ENCODE measurements at places on chromosomes 4 and X. TPM values are rescaled to one million over a fixed set of nuclear protein-coding genes. Genes with fewer than 3 reads are reported as not detected.

The CDKL2 gene
- 0.18 TPM for total RNA-seq

DNA sequence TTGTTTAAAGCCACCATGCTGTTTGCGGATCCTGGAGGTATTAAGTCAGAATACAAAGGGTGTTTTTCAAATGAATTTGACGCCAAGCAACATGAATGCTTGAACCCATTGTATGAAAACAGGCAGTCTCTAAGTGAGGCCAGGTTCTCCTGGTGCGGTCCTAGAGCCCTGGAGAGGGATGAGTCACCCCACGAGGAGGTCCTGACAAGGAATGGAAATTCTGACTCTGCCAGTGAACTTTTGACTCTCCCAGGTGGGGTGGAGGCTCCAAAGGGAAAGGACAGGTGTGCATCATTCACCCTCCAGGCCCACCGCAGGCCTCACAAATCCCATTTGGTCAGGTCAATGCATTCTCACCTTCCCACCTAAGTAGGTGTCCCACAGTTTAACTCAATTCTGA is 1.5 kb downstream of the TRIM2 start:
- DNase-seq, result no peak

GRCh38 chrX:154458116-154458953 is at the start of gene PLXNA3:
Gene PLXNA3 (plus strand): TSS chrX:154458281. CDS start chrX:154460184, 1,903 bp downstream.
- DNase-seq, result no peak

GRCh38 chr4:140903522-140904475 is 147.6 kb upstream of the TBC1D9 start:
- no peak for DNase-seq

The DCAF4L1 gene
- 0.18 TPM for total RNA-seq

GRCh38 chr4:178599521-178599920 is 1157.3 kb upstream of the AGA start:
- DNase-seq, result no peak

- DNase-seq, result no peak
Measured at GRCh38 chrX:119605464-119606279, 552 bp downstream of the NKRF start.

The TKTL1 gene
- total RNA-seq, result not detected

GRCh38 chr4:17447056-17447455 is 64.8 kb downstream of the QDPR start:
- peak; percentile 44 for DNase-seq

GRCh38 chrX:7119950-7120877 is 27.3 kb upstream of the STS start:
- peak; percentile 58 for DNase-seq

The TLR7 gene
- not detected for total RNA-seq

The KCNIP4 gene
- total RNA-seq, result not detected

DNA sequence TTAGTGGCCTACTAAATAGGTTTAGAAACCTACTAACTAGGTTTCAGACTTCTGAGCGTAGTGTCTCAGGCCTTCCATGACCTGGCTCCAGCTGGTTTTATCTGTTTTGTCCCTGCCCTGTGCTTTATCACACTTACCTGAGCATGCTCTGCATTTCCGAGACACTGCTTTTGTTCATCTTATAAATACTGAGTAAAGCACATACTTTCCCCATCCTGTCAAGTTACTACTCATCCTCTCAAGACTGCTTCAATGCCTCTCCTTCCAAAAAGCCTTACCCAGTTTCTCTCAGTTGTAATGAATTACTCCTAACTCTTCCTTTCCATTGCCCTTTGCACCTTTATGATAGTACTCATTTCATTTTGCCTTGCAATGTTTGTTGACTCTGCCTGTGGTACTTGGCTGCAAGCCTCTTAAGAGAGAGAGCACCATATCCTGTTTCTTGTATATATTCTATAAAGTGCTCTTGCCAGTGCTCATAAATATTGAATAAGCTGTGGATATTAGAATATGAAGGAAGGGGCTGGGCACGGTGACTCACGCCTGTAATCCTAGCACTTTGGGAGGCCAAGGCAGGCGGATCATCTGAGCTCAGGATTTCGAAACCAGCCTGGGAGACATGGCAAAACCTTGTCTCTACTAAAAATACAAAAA is 34.4 kb downstream of the SLAIN2 start:
- DNase-seq, result peak; percentile 96

DNA sequence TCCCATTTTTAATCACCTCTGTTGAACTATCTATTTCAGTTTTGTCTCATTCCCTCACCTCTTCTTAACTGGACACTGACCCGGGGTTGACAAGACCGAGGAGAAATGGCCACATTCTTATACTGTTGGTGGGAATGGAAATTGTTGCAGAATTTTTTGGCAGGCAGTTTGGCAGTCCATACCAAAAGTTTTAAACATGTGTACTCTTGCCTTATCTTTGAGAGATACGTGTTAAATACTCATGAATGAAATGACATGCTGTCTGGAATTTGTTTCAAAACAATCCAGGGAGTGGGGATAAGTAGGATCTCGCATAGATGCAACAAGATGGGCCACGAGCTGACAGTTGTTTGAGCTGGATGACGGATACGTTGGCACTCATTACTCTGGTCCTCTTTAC is 12.1 kb downstream of the FGFBP1 start:
- DNase-seq, result peak; percentile 11

- DNase-seq, result no peak
Measured at GRCh38 chr4:187424636-187425035, 570.9 kb upstream of the ZFP42 start.

GRCh38 chr4:185772391-185773093 is 39.5 kb downstream of the SORBS2 start:
- DNase-seq, result no peak

The RPS6KA6 gene
- 6.8 TPM for total RNA-seq

- DNase-seq, result no peak
Measured at GRCh38 chrX:118493653-118494297, 1.8 kb upstream of the DOCK11 start.

GRCh38 chr4:159460371-159460770 is 357.5 kb downstream of the RAPGEF2 start:
- peak; percentile 20 for DNase-seq

Data from IMR-90 (cell line).